ENCODE measurements at places on chromosomes 11 and 22.

GRCh38 chr11:63599211-63600122, 14.8 kb downstream of the PLAAT3 start:
- peak; percentile 89 for DNase-seq

- peak; percentile 19 for DNase-seq
Observed at GRCh38 chr11:61392981-61393595, 701 bp downstream of the TMEM216 start.

DNA sequence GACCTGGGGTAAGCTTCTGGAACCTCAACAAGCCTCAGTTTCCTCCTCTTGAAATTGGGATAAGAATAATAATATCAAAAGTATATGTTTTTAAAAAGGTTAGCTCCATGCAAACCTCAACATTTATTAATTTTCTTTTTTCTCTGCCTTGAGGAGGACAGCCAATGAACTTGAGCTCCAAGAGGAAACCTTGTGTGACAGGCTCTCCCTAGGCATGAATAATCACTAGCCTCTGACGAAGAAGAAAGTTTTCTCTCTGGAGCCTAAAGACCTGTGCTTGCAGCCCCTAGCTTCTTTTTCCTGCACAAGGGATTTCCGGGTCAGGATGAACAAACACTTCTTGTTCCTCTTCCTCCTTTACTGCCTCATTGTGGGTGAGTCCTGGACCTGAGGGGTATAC, at the start of gene PATE3:
Gene PATE3, plus strand, starts transcription at position 301 of the 400 bp plus-strand sequence. Its CDS starts 25 bp downstream, at position 326.
- DNase-seq: no peak

- no peak for DNase-seq
Observed at GRCh38 chr22:22934543-22935055, 47.0 kb downstream of the IGLL5 start.

DNA sequence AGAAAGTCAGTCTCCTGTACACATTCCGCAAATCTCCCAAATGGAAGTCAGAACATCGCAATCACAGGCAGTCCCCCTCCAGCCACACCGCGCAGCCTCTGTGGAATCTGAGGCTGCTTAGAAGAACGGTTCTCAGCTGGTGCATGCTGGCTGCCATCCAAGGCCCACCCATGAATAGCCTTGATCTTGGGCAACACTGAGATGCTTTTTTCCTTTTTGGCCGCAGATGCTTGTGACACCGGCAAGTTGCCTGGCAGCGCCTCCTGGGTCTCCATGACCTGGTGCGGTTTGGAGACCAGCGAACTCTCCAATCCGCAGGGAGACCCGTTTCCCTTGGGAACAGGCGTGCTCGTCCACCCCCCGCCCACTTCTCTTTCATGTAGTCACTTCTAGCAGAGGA, 26.3 kb upstream of the PHF21B start:
- no peak for DNase-seq

GRCh38 chr22:43750751-43751150, 61.4 kb downstream of the EFCAB6 start:
- no peak for DNase-seq

DNA sequence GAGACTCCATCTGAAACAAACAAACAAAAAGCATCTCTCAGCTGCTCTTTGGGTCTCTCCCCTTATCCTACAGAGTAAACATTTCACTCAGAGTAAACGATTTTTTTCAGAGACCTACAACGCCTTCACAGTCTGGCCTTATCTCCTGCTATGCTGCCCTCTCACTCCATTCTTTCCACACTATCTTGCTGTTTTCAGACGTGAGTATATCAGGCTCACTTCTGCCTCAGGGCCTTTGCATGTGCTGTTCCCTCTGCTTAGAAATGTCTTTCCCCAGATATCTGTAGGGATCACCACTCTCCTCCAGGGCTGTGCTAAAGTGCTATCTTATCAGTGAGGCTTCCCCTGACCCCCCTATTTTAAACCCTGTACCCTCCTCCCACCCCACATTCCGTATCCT, 6.5 kb downstream of the RIBC2 start:
- no peak for DNase-seq

DNA sequence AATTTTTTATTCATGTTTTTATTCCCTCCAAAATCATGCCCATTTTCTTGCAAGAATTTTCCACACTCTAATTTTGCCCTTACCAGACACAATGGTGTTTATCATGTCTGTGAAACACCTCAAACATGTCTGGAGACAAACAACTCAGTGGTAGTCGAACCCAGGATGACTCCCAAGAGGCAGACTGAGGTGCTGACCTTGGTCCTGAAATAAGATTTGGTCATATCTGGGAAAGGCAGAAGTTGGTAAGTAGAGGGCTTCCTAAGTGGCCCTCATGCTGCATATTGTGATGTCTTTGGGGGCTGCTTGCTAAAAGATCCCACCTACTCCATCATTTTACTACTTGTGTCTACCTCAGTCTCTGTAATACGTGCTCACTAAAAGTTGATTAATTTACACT, 369.4 kb upstream of the ISX start:
- DNase-seq: no peak

DNA sequence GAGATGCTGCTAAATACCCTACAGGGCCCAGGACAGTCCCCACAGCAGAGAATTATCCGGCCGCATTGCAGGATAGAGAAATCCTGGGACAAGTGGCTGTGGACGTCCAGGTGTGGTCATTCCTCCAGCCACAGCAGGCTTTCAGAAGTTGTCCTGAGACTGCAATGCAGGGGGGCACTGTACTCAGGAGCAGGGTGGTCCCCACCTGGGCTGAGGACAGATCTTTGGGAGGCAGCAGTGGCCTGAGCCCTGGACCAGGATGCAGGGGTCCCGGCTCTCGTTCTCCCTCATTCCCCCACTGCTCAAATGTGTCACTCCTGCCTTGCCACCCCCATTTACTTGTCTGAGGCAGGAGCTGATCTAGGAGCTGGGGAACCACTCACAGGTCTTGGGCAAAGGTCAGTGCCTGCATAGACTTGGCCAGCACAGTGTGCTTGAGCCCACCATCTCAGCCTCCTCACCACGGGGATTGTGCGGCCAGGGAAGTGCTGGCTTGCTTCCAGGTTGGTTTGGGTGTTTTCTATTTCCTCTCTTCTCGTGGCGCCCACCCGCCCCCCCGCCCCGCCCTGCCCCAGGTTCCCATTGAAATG, 15.3 kb downstream of the LINC01488 start:
- no peak for DNase-seq

- DNase-seq: no peak
Observed at GRCh38 chr11:130427581-130428315, 661 bp downstream of the ADAMTS8 start.

GRCh38 chr22:41516462-41516861, 27.8 kb downstream of the POLR3H start:
- DNase-seq: no peak

DNA sequence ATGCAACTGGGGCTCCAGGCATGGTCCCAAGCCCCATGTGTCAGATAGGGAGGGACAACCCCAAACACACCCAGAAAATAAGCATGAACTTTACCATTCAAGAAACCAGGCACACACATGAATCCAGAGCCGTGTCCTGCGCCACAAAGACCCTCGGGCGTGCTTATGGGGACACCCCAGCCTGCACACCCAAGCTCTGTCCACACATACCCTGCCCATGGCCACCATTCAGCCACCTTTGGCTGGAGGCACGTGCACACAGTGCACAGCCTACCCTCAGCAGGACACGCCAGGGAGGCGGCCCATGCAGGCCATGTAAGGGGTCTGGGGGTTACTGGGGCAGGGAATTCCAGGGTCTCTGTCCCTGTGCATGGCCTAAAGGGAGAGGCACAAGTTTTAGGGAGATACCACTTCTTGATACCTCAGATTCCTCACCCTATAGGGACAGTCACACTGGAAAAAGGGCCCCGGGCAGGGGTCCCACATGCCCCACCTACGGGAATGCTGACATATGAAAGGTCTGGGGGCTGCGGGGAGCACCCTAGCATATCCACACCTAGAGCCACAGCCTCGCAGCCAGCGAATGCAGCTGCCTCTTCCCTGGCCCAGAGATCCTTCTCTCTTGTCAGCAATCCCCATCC, 20.6 kb downstream of the PACSIN2 start:
- no peak for DNase-seq

GRCh38 chr22:38317122-38317994, at the start of gene CSNK1E:
Gene CSNK1E (minus strand): TSS chr22:38317433. CDS start chr22:38314157, 3,276 bp downstream.
- DNase-seq: peak; percentile 73

DNA sequence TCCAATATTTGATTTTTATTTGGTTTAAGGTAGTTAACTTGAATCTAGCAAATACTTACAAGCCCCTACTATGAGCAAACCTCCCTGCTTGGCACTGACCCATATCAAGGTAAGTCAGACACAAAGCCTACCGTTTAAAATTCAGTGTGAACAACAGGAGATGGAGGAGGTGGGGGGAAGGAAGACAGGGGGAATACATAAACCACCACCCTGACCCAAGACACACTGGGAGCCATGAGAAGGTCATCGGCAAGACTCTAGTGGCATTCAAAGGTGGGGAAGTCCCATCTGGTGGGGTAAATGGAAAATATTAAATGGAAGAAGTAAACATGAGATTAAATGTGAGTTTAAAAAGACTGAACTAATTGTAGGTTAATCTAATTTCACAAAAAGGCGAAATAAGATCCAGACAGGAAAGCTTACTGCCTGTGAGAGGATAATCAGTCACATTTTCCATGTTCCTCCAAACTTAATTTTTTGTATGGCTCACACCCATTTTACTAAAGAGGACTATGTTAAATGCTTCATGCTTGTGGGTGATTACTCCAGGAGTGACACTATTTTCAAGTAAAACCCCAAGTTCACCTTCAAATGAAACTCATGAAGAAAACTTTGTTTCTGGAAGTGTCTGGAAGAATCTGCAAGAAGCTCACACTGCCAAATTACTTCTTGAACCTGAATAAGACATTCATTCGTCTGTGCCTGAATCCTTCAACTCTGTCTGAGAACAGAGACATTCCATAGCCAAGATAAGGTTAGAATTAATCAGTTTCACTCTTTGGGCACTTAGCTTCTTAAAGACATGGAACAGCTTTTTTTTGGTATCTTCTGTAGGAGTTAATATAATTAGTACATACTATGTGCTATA, 51.7 kb downstream of the PITPNB start:
- DNase-seq: no peak

DNA sequence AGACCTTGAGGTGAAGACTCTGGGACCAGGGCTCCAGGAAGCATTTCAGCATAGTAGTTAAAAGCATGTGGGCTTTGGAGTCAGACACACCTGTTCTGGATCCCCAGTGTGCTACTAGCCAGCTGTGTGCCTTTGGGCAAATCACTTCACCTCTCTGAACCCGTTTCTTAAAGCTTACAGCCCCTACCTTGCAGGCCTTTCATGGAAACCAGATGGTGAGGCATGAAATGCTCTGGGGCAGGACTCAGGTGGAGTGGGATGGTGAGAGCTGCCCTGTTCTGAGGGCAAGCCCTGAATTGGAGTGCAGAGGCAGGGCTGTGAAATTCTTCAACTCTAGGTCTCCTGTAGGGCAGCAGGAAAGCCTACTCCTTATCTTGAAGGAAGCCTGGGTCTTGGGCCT, 10.5 kb downstream of the UCP2 start:
- DNase-seq: no peak

DNA sequence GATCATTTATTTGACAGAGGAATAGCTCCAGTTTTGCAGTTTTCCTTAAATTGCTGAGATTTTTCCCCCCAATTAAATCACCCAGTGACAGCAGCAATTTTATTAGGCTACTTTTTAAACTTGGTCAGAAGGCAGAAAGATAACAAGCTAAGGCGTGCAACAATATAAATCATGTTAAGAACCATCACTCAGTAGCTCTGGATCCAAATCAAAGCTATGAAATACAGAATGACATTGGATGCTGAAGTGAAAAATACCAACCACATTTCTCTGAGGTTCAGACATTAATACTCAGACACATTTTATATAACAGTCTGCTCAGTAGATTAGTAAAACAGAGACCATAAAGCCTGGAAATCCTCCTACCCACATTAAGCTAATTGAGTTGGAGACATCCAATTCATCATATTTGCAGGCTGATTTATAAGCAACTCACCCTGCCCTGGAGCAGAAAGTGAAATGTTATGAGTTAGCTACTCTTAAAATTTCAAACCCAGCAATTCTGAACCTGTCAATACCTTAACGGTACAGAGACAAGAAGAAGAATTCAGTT, 1108.4 kb downstream of the DLG2 start:
- no peak for DNase-seq

- DNase-seq: peak; percentile 44
Observed at GRCh38 chr11:6695377-6695776, 12.2 kb upstream of the MRPL17 start.

GRCh38 chr11:115391598-115391997, 112.6 kb downstream of the CADM1 start:
- DNase-seq: no peak

GRCh38 chr11:114311946-114312345, 15.7 kb downstream of the NNMT start:
- no peak for DNase-seq

DNA sequence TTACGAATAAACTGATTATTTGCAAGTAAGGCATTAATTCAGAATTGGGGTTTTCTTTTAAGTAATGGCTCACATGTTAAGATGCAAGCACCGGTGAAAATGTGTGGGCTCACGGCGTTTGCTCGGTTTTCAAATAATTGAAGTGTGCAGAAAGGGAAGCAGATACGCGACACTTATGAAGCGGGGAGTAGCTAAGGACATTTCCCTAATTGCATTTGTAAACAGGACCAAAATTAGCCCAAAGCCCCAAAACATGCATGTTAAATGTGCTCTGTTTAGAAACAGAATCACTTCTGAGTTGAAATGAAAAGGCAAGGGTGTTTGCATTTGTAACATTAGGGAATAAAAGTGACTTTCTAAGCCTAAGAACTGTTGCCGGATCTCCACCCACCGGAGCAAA, 61.3 kb downstream of the ELFN2 start:
- no peak for DNase-seq

DNA sequence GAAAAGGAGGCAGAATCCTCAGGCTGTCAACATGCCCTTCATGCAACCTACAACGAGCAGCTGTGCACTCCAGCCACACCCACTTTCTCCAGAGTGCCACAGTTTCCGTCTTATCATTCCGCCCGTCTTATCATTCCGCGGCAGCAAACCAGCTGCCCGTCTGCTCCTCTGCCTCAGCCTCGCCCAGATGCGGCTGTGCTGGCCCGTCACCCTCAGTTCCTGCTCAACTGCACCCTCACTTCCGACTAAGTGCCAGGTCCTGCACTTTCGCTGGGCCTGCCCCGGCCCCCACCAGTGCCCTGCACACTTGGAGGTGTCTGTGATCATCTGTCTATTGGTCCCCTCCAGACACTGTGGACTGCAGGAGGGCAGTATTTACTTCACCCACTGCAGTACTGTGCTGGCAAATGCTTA, 43.7 kb downstream of the MICAL3 start:
- DNase-seq: no peak

GRCh38 chr22:47593911-47594311, 831.5 kb downstream of the TBC1D22A start:
- no peak for DNase-seq

Measured in fibroblast of skin of abdomen (primary cell).